ENCODE measurements at places on chromosomes 5 and 9.

GRCh38 chr5:138981586-138981985, 106.5 kb upstream of the LRRTM2 start:
- no peak for DNase-seq

- DNase-seq = peak; percentile 91
Observed at GRCh38 chr5:69414885-69415583, at the start of gene MARVELD2. Gene MARVELD2 (plus strand): TSS chr5:69415116. CDS start chr5:69419386, 4,270 bp downstream.

DNA sequence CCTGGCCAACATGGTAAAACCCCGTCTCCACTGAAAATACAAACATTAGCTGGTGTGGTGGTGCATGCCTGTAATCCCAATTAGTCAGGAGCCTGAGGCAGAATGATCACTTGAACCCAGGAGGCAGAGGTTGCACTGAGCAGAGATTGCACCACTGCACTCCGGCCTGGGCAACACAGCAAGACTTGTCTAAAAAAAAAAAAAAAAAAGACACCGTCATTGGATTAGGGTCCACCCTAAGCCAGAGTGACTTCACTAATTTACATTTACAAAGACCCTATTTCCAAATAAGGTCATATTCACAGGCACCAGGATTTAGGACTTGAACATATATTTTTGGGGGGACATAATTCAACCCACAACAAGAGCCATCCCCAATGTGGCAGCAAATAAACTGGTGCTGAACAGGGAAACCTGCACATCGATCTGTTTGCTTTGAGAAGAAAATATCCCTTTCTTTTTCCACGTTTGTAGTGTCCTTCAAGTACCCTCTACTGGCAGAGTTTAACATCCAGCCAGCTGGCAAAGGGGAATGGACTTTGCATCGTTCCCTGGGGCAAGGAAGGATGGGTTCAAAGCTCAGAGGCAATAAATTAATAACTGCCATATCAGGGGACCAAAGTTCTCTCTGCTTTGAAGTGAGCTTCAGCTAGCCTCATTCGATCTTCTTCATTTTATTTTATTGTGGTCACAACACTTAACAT, 3.7 kb upstream of the DNAJC25 start:
- no peak for DNase-seq

GRCh38 chr9:18928711-18929110, 104.3 kb downstream of the SAXO1 start:
- DNase-seq = no peak

All from NCI-H2081 (cell line).